ENCODE measurements at places on chromosomes 7 and 10. TPM values are rescaled to one million over a fixed set of nuclear protein-coding genes. Genes with fewer than 3 reads are reported as not detected.
A peak's percentile ranks its signal among the peaks of the same experiment; 100 is the strongest.

- no peak for DNase-seq
Observed at GRCh38 chr7:140168816-140169215, 8.0 kb downstream of the KDM7A start.

DNA sequence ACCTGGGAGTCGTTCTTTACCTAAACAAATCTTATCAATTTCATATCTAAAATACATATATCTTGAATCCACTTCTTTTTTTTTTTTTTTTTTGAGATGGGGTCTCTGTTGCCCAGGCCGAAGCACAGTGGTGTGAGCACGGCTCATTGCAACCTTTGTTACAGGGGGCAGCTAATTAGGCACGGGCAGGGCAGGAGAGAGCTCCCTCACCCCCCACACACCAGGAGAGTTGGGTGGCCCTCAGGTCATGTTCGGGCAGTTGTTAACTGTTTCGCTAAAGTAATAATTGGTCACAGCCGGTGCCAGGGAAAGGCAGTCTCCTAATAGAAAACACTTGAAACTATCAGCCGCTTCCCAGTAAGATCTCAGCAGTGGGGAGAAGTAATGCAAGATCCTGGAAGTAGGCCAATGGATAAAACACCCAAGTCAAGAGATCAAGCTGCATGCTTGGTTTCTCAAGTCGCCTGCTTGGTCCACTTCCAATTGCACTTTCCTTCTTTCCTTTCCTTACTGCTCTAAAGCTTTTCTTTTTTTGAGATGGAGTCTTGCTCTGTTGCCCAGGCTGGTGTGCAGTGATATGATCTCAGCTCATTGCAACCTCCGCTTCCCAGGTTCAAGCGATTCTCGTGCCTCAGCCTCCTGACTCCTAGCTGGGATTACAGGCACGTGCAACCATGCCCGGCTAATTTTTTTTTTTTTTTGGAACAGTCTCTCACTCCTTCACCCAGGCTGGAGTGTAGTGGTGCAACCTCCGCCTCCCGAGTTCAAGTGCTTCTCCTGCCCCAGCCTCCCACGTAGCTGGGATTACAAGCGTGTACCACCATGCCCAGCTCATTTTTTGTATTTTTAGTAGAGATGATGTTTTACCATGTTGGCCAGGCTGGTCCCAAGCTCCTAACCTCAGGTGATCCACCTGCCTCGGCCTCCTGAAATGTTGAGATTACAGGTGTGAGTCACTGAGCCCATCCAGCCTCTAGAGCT is 21.3 kb upstream of the EFCAB10 start:
- DNase-seq, result no peak

GRCh38 chr7:54485044-54485443 is 57.1 kb upstream of the VSTM2A start:
- DNase-seq, result no peak

DNA sequence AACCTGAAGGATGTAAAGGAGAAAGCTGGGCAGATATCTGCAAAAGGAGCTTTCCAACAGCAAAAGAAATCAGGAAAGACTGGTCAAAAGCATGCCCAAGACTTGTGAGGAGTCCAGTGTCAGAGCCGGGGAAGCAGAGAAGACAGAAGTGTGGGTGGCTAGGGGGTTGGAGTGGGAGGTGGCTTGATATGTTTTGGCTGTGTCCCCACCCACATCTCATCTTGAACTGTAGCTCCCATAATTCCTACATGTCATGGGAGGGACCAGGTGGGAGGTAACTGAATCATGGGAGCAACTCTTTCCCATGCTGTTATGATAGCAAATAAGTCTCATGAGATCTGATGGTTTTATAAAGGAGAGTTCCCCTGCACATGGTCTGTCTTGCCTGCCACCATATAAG is 84.9 kb downstream of the INHBA start:
- DNase-seq, result no peak

DNA sequence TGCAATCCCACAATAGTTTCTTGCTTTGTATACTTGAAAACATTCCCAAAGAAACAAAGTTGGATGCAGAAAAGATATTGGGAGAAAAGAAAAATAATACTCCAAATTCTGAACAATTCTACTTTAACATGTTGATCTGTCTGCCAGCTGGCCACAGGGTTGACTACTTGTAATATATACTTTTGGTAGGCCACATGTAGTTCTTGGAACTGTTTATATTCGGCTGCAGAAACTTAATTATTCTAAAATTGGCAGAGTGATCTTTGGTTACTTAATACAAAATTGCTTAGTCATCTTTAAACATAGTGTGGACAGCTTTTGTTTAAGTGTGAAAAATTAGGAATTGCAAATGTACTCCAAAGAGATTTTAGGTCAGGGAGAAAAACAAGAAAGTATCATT is 76.0 kb downstream of the CALD1 start:
- DNase-seq, result no peak

DNA sequence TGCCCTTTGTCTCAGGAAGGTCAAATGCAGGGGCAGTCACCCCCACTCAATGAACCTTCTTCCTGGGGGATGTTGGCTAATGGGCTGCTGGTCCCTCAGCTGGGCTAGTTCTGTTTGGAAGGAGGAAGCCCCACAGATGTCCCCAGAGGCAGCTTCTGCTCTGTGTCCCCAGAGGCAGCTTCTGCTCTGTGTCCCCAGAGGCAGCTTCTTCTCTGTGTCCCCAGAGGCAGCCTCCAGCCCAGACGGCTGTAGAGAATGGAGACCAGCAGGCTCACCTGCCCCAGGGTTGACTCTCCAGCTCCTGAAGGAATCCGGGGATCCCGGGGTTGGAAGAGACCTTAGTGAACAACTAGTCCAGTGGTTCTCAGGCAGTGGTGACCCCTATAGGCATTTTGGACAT is 62.5 kb upstream of the LEP start:
- DNase-seq, result no peak

GRCh38 chr7:71661671-71662224 is 529.8 kb downstream of the GALNT17 start:
- DNase-seq, result no peak

- DNase-seq, result no peak
Observed at GRCh38 chr10:126262233-126262838, 125.9 kb downstream of the ADAM12 start.

GRCh38 chr7:131329176-131329570 is 1.5 kb downstream of the MKLN1 start:
- DNase-seq, result no peak

- DNase-seq, result no peak
Observed at GRCh38 chr7:85773116-85773728, 586.4 kb upstream of the SEMA3D start.

DNA sequence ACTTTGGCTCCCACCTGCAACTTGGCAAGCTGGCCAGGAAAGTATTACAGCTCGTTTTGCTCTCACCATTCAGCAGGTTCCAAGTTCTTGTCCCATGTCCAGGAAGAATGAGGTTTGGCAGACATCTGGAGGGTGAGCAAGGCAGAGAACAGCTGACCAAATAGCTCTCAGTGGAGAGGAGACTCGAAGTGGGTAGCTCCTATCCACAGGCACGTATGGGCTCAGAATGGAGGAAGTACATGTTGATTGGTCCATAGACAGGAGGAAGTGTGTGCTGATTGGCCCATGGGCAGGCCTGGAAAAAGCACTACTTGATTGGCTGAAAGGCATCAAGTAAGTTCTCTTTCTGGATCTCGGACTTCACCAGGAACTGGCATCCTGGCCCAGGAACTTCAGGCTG is 3.0 kb upstream of the NCAPG2 start:
- no peak for DNase-seq

GRCh38 chr10:94264085-94264484 is 98.7 kb downstream of the NOC3L start:
- no peak for DNase-seq

DNA sequence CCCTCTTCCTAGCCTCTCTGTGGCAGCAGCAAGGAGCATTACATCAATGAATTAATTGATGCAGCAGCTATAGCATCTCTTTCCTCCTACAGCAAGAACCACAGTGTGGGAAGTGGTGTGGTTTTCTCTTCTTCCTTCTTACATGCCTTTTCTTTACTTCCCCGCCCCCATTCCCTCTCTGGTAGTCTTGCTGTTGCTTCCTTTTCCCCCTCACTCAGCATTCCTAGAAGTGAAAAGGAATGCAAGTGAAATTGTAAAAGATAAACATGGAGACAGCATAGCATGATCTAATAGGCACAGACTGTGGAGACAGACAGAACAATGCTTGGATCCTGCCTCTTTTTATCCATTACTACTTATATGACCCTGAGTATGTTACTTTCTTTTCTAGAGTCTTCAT is 370.5 kb upstream of the BMPER start:
- no peak for DNase-seq

- peak; percentile 60 for DNase-seq
Observed at GRCh38 chr10:110353244-110354119, 48.8 kb upstream of the SMNDC1 start.

- DNase-seq, result no peak
Observed at GRCh38 chr10:126872768-126873167, 32.5 kb upstream of the DOCK1 start.

GRCh38 chr7:97480772-97481390 is 251.0 kb upstream of the TAC1 start:
- DNase-seq, result no peak

- DNase-seq, result no peak
Observed at GRCh38 chr7:102832674-102833073, 80.1 kb upstream of the LRRC17 start.

DNA sequence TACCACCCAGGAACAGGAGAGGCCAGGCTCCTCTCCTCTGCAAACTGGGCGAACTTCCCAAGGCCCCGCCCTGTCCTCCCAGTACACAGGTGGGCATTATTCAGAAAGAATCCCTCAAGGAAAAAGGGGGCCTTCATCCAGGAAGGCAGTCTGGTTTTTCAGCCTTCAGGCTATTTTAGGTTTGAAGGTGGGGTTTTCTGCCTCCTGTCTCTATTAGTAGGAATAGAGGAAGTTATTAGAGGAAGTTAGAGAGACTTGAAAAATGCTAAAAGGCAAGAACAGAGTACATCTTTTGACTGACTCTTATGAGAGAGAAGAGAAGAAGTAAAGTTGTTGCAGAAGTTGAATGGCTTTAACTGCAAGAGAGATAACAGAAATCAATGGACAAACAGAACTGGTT is 250.9 kb upstream of the SORCS1 start:
- no peak for DNase-seq

DNA sequence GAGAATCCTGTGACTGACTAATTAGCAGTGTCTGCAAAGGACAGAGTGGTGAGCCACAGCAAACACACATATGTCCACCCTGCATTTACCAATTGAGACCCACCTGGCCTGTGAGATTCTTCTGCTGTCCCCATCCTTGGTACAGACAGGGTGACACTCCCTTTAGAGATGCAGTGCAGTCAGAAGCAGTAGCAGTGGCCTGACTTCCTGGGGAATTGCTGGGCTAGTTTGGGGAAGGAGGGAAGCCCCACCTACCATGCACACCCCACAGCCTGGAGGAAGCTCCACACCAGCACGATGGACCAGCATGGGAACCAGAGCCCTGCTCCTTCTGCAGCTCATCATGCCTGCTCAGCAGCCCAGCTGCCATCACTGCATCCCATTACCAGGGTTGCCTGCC is 924.9 kb upstream of the ZNF722 start:
- no peak for DNase-seq

DNA sequence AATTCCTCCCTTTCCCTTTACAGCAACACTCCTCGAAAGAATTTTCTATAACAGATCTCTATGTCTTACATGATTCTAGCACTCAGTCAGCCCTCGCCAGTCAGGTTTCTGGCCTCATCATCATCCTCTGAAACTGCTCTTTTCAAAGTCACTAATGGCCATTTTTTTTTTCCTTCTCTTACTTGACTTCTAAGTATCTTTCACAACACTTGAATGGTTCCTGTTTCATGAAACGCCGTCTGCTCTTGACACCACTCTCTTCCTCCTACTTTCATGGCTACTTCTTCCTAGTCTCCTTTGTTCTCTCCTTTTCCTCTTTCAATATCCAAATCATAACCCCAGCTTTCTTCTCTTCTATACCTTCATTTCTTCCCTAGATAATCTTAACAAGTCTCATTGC is 100.5 kb upstream of the NRP1 start:
- DNase-seq, result no peak

- DNase-seq, result no peak
Observed at GRCh38 chr7:117047496-117047895, 94.2 kb downstream of the ST7 start.

DNA sequence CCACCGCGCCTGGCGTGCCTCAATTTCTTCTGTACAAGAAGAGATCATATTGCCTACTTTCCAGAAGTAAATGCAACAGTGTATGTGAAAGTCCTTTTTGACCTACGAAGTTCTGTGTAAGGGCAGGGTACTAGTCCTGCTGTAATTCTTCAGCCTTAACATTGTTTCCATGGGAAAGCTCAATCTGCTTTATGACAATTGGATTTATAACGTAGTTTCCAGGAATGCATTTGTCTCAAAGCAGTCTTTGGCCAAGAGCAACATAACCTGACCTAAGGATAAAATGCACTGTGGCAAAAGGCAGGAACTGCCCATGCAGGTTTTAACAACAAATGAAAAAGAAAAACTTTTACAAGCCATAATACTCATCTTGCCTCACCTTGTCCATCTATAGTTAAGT is 108.1 kb upstream of the PODXL start:
- no peak for DNase-seq

DNA sequence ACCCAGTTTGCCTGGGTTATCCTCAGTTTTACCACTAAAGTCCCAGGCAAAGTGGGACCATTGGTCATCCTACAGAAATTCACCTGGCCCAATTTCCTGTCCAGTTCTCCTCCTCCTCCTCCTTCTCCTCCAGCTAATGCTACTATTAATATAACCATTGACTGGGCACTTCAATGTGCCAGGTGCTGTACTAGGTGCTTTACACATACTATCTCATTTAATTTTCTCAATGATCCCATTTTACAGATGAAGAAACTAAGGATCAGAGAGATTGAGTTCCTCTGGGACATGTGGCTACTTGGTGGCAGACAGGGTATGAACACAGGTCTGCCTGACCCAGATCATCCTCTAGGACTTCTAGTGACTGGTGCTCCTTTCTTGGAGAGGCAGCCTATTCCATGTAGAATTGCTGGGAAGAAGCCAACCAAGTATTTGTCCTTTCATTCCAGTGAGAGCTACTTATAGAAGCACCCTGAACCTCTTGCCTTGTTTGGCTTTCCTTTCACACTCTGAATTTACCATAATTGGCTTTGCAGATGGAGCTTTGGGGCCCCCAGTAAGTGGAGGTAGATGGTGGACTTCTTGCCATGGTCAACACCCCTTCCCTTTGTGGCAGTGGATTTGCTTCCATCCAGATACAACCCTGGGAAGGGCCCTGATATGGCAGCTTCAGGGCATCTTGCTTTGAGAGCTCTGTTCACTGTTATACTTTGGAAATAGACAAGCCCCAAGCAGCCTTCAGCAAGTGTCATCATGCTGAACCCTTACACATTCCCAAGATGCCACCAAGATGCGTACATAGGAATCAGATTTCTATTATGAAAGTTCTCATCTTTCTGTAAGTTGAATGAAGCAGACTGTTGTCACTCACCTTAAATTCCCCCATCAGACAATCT is 78.7 kb downstream of the MYOF start:
- DNase-seq, result no peak

The MYOZ1 gene
- not detected for total RNA-seq

The ZNF727 gene
- not detected for total RNA-seq

The PPP1R9A gene
- not detected for total RNA-seq

The WDR86 gene
- 0.26 TPM for total RNA-seq

The SFMBT2 gene
- 63.2 TPM for total RNA-seq

The RAPGEF5 gene
- 0.42 TPM for total RNA-seq

The FHIP2A gene
- 15.2 TPM for total RNA-seq

The HOXA9 gene
- not detected for total RNA-seq

The INHBA gene
- total RNA-seq, result not detected

The CUZD1 gene
- total RNA-seq, result 3.1 TPM

The NPY4R gene
- total RNA-seq, result not detected

The FOXI2 gene
- not detected for total RNA-seq

The SLC13A1 gene
- total RNA-seq, result not detected

The TMEM176B gene
- not detected for total RNA-seq

The ATG9B gene
- 7.4 TPM for total RNA-seq

The CTAGE4 gene
- not detected for total RNA-seq

The MBL2 gene
- total RNA-seq, result not detected

The NRP1 gene
- total RNA-seq, result 0.23 TPM

The WDR11 gene
- total RNA-seq, result 35.6 TPM

Data from activated CD8-positive, alpha-beta T cell treated with anti-CD3 and anti-CD28 coated beads, Interleukin-2, amount 10 ng/mL, durations not matched to agents 7 days and 5 days (primary cell).